ENCODE measurements at places on chromosomes 2 and 18. TPM values are rescaled to one million over a fixed set of nuclear protein-coding genes. Genes with fewer than 3 reads are reported as not detected.

GRCh38 chr2:187497858-187498463, 49.9 kb upstream of the CALCRL start:
- DNase-seq, result no peak

- DNase-seq, result no peak
These were observed 82.0 kb upstream of the MEX3C start for GRCh38 chr18:51279367-51279984.

Gene CFAP53
- not detected for total RNA-seq

Gene MARCHF4
- 0.14 TPM for total RNA-seq

Gene LYG1
- total RNA-seq, result not detected
